Sigmoid colon (tissue), 7 donors: ENCODE measurements at places on chromosomes 4 and X. TPM values are rescaled to one million over a fixed set of nuclear protein-coding genes. Genes with fewer than 3 reads are reported as not detected.

Gene SLITRK4
- 0.15 TPM for polyA plus RNA-seq

Gene EBP
- polyA plus RNA-seq, result 65.4 TPM

Gene HSFX3
- not detected for polyA plus RNA-seq

Gene GLRA3
- not detected for polyA plus RNA-seq

Gene TGIF2LX
- not detected for polyA plus RNA-seq

Gene SLC9B2
- polyA plus RNA-seq, result 1.4 TPM

Gene CXCL5
- 0.83 TPM for polyA plus RNA-seq

Gene UBA6
- polyA plus RNA-seq, result 17.9 TPM

Gene NFXL1
- 3.7 TPM for polyA plus RNA-seq

Gene ARMCX4
- polyA plus RNA-seq, result 5.3 TPM

Gene ABRAXAS1
- polyA plus RNA-seq, result 5.8 TPM

Gene USP26
- polyA plus RNA-seq, result not detected

Gene CCDC149
- polyA plus RNA-seq, result 5.8 TPM

Gene CENPVL1
- not detected for polyA plus RNA-seq

Gene TCEAL6
- polyA plus RNA-seq, result 0.63 TPM

Gene FAM3A
- polyA plus RNA-seq, result 49.7 TPM

Gene TBC1D9
- 5.4 TPM for polyA plus RNA-seq

Gene SPANXC
- not detected for polyA plus RNA-seq

Gene TRIM61
- polyA plus RNA-seq, result not detected

Gene DGAT2L6
- polyA plus RNA-seq, result not detected

Gene SPCS3
- 6.6 TPM for polyA plus RNA-seq

Gene ZNF41
- 4.0 TPM for polyA plus RNA-seq

Gene FAAH2
- polyA plus RNA-seq, result 3.2 TPM

Gene MAP3K15
- not detected for polyA plus RNA-seq

Gene MMRN1
- 14.6 TPM for polyA plus RNA-seq

Gene ART3
- 5.1 TPM for polyA plus RNA-seq

Gene FOXR2
- not detected for polyA plus RNA-seq

Gene STAP1
- polyA plus RNA-seq, result not detected

Gene TSC22D3
- polyA plus RNA-seq, result 272 TPM

Gene TASL
- 1.2 TPM for polyA plus RNA-seq

Gene MPC1L
- polyA plus RNA-seq, result not detected

Gene RAI2
- polyA plus RNA-seq, result 24.6 TPM

Gene NLGN3
- polyA plus RNA-seq, result not detected

Gene MTTP
- not detected for polyA plus RNA-seq

Gene IRS4
- polyA plus RNA-seq, result not detected

Gene JADE3
- 0.60 TPM for polyA plus RNA-seq

Gene DCAF8L2
- polyA plus RNA-seq, result not detected

Gene IQCM
- polyA plus RNA-seq, result 0.41 TPM

Gene ACE2
- 4.6 TPM for polyA plus RNA-seq

Gene CLDN22
- polyA plus RNA-seq, result not detected

Gene KLB
- polyA plus RNA-seq, result 1.6 TPM

Gene ARSD
- 11.0 TPM for polyA plus RNA-seq

Gene FAM53A
- 0.23 TPM for polyA plus RNA-seq

Gene N4BP2
- 2.4 TPM for polyA plus RNA-seq
